Suppressor macrophage treated with lipopolysaccharide for 1 hour (primary cell): ENCODE measurements at places on chromosomes 5 and 9.

DNA sequence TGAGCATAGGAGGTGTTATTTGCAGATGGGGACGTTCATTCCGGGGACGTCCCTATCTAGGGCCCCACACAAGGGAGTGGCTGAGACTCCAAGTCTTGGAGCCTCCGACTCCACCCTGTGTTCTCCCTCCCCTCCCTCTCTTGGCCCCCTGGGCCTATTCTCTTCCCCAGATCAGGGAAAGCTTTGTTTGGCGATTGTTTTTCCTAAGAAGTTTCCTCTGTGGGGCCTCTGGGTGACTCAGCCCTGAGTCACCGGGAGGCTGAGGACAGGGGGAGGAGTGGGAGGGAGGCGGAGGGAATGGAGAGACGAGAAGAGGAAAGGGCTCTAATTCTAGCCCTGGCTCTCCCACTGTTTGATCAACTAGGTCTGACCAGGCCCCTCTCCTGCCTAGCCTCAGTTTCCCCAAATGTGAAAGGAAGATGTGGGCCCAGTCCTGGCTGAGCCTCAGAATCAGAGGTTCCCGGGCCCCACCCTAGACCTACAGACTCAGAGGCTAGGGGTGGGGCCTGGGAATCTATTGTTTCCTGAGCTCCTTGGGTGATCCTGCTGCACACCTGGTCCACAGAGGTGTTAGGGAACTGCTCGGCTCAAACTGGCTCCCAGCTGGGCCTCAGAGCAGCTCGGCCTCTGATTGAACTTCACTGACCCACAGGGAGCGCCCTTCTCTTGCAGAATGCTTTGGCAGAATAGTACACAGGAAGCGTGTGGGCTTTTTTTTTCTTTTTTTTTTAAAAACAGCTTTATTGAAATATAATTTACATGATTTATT lies 19.2 kb downstream of the GSN start:
- DNase-seq: peak; percentile 92

GRCh38 chr9:5953743-5954707 lies 61.4 kb downstream of the RANBP6 start:
- DNase-seq: no peak

GRCh38 chr5:137372773-137373160 lies 126.4 kb downstream of the SPOCK1 start:
- DNase-seq: no peak

GRCh38 chr5:52657247-52657645 lies 130.5 kb upstream of the ITGA1 start:
- peak; percentile 33 for DNase-seq

GRCh38 chr5:78508186-78508765 lies 140.3 kb downstream of the LHFPL2 start:
- peak; percentile 55 for DNase-seq

GRCh38 chr9:137441289-137441934 lies at the start of gene ENTPD8:
Gene ENTPD8 (minus strand): TSS chr9:137441357. CDS start chr9:137438285, 3,072 bp downstream.
- DNase-seq: peak; percentile 42

DNA sequence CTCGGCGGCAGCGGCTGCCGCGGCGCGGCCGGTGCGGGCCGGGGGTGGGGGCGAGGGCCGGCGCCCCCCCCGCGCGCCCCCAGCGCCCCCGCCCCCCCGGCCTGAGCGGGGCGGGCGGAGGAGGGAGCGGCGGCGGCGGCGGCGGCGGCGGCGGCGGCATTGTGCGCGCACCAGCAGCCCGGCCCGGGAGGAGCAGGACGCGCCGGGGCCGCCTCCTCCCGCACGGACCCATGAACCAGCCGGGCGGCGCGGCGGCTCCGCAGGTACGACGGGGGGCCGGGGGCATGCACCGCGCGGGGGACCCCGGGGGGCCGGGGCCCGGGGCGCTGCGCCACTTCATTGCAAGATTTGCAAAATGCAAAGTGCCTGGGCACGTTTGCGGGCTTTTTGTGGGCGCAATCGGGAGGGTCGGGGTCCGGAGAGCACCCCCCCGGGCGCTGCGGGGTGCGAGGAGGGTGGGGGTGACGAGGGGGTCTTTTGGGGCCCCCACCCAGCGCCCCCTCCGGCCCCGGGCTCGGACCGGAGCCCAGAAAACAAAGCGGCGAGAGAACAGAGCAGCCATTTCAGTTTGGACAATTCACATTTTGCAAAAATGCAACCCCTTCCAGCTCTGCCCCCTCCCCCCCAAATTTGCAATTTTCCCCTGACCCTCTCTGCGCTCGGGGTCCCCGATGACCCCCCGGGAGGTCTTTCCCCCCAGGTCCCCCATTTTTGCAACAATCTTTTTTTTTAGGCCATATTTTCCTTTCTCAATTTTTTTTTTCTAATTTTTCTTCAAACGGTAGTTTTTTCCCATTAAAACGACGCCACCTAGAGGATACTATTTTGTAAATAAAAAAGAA lies at the start of gene ZNF618:
ZNF618 (plus strand) TSS at position 159 of the 842 bp plus-strand sequence; CDS start at position 231, 72 bp downstream.
- DNase-seq: peak; percentile 78

DNA sequence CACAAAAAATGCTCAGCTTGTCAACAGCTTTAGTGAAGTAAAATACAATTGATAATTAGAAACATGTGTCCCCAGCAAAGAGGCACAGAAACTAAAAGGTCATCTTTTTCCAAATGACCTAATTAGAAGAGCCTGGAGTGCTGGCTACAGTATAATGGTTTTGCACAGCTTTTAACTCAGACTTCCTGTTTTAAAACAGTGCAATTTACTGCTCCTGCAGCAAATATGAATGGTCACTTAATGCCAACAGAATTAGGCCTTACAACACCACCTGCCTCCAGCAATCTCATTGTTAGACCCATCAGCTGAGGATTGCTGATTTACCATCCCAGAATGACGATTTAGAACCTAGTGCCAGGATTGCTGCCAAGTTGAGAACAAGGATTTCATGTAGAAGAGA lies 239.3 kb downstream of the CETN3 start:
- peak; percentile 25 for DNase-seq

DNA sequence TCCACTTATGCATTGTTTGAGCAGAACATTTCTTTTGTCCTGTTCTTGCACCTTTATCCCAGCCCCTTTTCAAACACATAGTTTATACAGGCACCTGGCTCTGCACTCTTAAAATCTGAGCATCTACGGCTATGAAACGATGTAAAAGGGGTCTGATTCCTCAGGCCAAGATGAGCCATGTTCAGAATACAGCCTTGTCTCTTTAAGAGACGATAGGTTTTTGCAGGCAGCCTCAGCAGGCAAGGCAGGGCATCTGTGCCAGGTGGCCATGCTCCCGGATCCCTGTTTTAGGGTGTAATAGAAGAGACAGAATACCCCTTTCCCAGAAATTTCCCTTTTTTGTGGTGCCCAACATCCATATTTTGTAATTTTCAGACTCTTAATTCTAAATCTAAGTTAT lies 89.1 kb upstream of the NFIB start:
- DNase-seq: no peak

- no peak for DNase-seq
Observed at GRCh38 chr5:141496038-141496437, 7.2 kb downstream of the PCDHGC5 start.

DNA sequence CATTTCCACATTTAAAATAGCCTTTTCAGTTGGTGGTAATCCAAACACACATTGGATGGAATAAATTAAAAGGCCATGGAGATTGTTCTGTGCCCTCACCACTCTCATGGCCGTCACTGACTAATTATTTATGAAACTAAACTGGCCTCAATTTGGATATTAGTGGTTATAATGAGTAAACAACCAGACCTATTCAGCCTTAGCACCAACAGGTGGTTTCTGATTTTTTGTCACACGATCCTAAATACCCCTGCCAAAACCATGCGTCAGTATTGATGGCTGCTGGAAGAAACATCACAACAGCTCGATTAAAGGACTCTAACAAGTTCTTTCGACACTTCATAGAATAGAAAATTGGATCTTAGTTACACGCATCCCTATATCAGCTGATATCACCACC lies 276.0 kb upstream of the DAP start:
- no peak for DNase-seq

- peak; percentile 59 for DNase-seq
Observed at GRCh38 chr9:109411798-109412352, 86.2 kb downstream of the PTPN3 start.

GRCh38 chr9:123031963-123032362 lies 1.5 kb upstream of the GPR21 start:
- no peak for DNase-seq

- no peak for DNase-seq
Observed at GRCh38 chr9:14838701-14839100, 71.5 kb downstream of the FREM1 start.

- no peak for DNase-seq
Observed at GRCh38 chr9:136977649-136978072, 357 bp downstream of the PTGDS start.

DNA sequence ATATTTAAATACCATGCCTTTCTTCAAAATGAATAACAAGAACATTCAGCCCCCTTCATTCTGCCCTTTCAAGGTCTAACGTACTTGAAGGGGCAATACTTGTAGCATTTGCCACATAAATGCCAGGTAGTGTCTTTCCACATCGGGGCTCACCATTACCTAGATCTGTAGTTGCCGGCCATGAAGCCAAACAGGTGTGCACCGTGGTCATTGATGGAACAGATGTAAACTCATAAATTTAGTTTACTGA lies 193.0 kb downstream of the CD180 start:
- no peak for DNase-seq

DNA sequence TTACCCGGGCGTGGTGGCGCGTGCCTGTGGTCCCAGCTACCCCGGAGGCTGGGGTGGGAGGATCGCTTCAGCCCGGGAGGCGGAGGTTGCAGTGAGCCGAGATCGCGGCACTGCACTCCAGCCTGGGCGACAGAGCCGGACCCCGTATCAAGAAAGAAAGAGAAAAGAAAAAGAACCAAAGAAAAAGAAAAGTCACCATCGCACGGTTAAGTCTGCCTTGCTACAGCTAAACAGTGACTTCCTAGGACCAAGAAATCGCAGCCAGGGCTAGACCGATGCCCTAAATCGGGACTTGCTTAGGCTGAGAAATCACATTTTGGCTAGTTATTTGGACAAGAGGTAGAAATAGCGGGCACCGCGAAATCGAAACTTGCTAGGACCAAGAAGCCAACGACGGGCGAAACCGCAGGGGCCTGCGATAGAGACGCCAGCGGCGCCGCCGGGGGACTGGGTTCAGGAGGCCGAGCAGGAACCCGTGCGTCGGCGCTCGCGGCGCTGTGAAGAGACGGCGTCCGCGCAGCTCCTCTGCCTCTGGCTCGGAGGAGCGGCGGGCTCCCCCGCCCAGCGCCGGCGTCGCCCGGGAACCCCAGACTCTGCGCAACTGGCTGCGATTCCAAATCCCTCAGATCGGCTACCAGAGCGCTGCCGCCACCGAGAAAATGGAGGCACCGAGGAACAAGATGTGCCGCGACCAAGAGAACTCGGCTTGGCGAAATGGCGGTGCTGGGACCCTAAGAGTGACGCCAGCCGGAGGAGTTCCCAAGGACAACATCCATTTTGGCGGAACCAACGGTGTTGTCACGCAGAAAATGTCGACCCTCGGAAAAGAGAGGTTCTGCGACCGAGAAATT lies 26.1 kb upstream of the ANXA2R start:
- DNase-seq: peak; percentile 76

GRCh38 chr5:83538786-83539462 lies 67.4 kb downstream of the VCAN start:
- peak; percentile 51 for DNase-seq

DNA sequence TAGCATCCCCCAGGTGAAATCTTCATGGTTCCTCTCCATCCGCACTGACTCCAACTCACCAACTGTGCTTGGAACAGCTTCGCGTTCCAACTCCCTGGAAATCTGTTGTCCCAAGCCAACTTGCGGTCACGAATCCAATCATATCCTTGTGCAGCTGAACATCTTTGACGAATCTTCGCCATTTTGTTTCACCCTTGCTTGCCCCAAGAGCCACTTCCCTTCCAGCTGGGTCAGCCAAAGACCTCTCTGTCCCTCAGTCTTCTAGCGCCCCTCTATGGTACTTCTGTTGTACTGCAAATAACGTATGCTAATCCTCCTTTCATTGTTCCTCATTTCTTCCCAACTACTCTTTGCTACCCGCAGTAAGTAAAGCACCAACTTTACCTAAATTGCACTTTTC lies 61.0 kb upstream of the TARS1 start:
- DNase-seq: peak; percentile 76

- no peak for DNase-seq
Observed at GRCh38 chr5:4773827-4774317, 366.3 kb upstream of the ADAMTS16 start.

- no peak for DNase-seq
Observed at GRCh38 chr5:76547891-76548524, 75.2 kb downstream of the F2RL2 start.
